ENCODE measurements at places on chromosomes 12 and 14.

GRCh38 chr12:18262514-18262913, 1.2 kb downstream of the PIK3C2G start:
- no peak for DNase-seq

GRCh38 chr14:68373847-68374444, 418.9 kb downstream of the ZFP36L1 start:
- DNase-seq: no peak

DNA sequence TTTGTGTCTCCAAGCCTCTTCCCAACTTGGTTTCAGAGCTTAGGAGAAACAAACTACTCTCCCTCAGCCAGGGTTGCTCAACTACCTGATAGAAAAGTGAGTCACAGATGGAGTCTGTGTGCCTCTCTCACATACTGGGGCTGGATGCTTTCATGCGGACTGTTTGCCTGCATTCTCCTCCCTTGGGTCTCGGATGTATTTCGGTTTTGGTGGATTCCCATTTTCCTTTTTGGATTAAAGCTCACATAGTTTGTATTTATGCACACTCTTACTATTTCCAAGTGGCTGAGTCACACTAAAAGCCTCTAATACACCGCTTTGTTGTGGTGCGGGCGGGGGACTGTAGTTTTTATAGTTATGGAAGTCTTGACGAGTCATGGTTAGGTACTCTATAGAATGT, 505.4 kb downstream of the LRFN5 start:
- no peak for DNase-seq

DNA sequence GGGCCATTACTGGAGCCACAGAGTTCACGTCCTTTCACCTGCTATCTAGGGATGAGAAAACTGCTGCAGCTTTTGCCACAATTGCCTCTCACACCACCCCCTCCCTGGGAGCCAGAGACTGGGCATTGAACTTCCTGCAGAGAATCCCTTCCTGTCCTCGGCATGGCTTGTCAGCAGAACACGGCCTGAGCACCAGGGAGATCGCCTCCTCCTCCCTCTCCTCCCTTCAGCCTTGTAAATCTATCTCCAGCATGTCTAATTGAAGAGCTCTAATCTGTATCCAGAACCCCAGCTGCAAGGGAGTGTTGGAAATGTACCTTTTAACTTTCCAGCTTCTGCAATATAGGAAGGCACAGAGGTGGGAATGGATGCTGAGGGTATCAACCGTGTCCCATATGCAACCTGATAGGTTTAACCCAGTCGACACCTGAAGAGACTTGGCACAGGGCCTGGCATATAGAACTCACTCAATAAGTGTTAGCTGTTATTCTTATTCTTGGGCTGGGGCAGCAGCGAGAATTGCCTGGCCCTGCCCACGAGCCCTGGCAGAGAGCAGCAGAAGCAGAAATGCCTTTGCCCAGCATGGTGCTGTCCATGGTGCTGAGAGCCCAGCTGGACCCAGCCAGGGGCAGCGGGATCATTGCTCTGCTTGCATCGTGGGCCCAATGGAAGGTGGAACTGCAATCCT, 26.8 kb downstream of the TMEM63C start:
- DNase-seq: peak; percentile 58

DNA sequence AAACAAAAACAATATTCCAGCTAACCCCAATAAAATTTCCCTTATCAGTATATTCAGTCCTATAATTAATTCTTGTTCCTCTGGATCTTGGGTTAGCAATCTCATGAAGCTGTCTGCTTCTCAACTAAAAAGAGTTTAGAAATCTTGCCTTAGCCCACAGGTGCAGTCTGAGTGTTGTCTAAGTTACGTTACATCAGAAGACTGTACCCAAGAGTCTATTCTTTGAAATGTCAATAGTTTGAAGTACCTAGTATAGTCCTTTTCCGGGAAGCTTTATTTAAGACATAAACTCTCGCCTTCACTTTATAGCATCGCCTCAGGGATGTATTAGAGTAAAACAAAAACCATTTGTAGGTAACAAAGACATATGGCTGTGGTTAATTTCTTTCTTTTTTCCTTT, 465.1 kb downstream of the FUT8 start:
- DNase-seq: no peak

GRCh38 chr12:92438641-92439419, 264.0 kb upstream of the PLEKHG7 start:
- no peak for DNase-seq

DNA sequence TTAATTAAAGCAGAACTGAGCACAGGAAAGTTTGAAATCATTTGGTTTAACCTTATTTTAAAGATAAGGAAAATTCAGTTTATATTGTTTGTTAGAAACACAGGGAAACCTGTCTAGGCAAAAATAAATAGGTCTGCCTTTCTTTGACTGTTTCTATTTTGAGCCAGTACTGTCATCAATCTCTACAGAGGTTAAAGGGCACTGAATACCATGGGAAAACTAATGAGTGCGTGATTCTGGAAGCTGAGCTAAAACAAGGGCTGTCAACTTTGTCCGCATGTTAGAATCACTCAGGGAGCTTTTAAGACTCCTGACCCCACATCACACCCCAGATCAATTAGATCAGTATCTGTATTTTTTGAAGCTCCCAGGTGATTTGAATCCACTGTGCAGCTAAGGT, 38.8 kb downstream of the NOPCHAP1 start:
- DNase-seq: no peak

DNA sequence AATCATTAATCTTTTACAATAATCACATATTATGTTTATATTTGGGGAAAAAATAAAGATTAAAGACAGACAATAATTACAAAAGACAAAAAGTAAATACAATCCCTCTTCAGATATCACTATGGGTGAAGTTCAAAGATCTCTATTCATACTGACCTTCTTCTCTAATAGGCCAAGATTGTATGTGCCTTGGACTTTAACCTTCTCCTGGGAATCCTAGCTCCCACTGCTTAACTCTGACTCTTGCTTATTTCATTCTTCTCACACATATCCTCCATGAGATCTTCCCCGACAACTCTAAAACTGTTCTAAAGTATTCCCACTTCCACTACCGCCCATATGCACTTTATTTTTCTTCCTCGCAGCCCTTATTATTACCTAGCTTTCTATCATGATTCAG, 83.8 kb downstream of the EEA1 start:
- no peak for DNase-seq

GRCh38 chr14:81829447-81829846, 295.8 kb upstream of the SEL1L start:
- no peak for DNase-seq

DNA sequence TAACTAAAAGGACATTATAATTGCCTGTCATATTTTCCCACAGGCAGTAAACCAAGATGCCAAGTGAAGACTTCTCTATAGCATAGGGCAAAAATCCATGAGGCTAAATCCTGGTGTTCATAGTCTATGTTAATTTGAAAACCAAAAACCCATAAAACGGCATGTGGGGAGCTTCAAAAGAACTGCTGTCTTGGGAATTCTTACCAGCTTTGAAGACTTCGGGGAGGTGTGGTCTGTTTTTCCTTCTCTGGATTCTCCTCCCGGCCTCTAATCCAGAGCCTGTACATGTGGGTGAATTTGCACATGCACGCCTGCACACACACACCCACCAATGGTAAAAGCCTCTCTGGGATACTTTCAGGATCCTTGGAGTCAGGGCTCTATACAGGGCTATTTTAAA, 61.9 kb upstream of the IFNG-AS1 start:
- no peak for DNase-seq

DNA sequence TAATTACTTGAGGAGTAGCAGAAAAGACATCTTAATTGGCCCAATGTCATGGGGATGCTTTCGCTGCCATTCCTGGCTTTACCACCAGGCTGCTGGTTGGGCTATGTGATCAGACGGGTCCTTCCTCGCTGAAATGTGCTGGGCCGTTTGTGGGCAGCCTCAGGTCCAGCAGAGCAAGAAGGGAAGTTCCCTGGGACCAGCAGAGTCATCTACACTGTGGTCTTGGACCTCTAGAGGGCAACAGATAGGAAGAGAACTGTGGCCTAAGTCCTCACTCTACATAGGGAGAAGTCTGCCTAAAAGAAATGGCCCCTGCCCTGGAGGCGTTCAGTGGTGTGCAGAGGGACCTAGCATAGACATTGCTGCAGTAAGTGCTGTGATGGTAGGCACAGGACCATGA, 10.9 kb downstream of the EVL start:
- DNase-seq: no peak

DNA sequence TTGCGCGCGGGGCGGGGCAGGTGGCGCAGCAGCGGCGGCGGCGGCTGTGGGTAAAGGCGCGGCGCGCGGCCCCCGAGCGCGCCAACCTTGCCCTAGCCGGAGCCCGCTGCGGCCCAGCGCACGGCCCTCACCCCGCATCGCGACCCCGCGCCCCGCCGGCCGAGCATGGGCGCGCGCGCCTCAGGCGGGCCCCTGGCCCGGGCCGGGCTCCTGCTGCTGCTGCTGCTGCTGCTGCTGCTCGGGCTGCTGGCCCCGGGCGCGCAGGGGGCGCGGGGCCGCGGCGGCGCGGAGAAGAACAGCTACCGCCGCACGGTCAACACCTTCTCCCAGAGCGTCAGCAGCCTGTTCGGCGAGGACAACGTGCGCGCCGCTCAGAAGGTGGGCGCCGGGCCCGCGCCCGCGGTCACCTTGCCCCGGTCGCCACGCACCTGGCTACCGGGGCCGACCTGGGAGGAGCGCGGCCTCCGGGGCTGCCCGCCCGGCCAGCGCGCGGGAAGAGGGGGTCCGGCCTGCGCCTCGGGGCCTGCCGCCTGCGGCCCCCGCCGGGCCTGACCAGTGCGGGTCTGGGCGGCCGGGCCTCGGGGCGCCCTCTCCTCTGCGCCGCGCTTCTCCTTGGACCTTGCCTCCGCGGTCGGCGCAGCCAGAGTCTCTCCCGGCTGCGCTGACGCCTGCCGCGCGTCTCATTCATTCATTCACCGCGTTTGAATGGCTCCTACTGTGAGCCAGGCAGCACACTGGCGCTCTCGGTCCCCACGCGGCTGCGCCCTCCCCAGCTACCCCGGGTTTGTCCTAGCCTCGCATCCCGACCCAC, at the start of gene BRI3BP:
TSS of gene BRI3BP (plus strand) at position 20 of the 811 bp plus-strand sequence. CDS start at position 166, 146 bp downstream.
- peak; percentile 77 for DNase-seq

GRCh38 chr14:76812093-76812421, 625 bp downstream of the ANGEL1 start:
- DNase-seq: no peak

DNA sequence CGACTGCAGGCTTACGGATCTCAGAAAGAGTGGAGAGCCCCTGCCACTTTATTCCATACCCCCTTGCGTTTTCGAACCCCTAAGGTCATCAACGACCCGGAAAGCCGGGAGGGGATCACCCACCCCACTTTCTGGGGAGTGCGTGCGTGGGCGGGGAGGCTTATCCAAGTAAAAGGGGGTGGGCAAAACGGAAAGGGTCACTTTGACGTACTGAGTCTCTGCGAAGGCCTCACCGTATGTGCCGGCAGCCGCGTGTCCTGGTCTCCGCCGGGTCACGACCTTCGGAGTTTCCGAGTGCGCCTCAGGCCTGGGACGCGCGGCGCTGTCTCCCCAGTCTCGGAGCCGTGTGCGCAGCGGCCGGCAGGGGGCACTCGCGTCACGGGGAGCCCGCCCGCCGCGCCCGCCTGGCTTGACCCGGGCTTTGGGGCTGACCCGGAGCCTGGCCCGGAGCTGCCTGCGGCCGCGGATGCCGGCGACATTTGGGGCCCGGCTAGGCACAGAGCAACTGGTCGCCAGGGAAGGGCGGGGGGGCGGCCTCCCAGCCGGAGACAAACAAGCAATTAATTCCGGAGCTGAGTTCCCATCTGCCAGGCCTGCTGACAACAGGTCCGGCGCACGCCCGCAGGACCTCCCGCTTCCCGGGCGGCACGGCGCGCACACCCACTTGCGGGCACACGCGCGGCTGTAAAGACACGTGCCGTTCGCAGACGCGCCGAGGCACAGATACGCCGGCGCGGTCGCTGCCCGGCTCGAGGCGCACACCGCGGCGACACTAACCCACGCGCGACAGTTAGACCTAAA, 890 bp upstream of the KIF26A start:
- DNase-seq: peak; percentile 86

DNA sequence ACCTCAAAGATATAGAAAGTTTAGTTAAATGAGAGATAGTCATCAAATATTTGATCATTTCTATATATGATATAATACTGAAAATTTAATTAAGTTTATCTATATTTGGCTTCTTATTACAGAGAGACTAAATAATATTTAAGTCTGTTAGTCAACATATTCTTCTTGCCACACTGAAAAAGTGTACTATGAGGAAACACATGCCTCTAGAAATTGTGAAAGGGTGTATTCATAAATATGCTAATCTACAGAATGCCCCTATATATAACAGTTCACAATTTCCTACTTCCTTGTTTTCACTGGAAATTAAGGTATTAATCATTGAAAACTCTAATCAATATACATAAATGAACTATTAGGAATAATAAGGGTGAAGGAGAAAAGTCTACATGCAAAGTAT, 31.4 kb upstream of the ETV6 start:
- no peak for DNase-seq

DNA sequence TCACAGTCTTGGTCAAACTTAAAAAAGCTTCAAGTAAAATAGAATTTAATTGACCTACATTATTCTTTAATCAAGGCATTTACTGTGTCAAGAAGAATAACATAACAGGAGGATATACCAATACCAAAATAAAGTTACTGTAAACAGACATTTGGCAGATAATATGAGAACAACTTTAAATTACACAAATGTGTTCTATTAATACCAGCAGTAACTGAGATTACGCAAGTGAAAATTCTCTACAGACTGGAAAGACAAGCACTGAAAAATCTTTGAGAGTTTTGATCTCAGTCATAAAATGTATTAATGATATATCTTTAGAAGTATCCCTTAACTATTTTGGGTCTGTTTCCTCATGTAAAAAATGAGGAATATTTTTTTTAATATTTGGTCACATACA, 169.2 kb upstream of the SOX5 start:
- DNase-seq: no peak

GRCh38 chr14:68968721-68969120, 10.4 kb downstream of the ACTN1 start:
- DNase-seq: no peak

- no peak for DNase-seq
These were observed 3.5 kb downstream of the ACRBP start for GRCh38 chr12:6643569-6644256.

GRCh38 chr14:22977684-22978486, 4.5 kb downstream of the AJUBA start:
- peak; percentile 37 for DNase-seq

- DNase-seq: no peak
These were observed 161.7 kb downstream of the TMX1 start for GRCh38 chr14:51401756-51402155.

DNA sequence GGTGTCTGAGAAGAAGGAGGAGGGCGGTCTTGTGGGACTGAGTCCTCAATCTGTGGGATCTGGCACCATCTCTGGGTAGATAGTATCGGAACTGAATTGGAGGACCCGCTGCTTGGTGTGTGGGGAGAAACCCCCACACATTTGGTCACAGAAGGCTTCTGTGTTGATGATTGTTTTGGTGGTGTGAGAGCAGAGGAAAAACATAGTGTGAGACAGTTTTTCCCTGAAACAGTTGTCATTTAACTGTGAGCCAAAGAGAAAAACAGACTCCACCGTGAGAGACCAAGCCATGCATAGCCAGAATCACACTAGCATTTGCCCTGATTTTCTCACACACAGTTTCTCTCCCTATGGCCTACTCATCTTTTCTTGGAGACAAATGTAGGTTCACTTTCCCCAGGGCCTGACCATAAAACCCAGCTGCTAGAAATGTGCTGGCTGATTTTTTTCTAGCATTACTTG, 91.4 kb upstream of the FLRT2 start:
- DNase-seq: no peak

- no peak for DNase-seq
These were observed 17.5 kb downstream of the CHPT1 start for GRCh38 chr12:101714877-101715444.

GRCh38 chr12:52537101-52537500, 15.8 kb downstream of the KRT71 start:
- no peak for DNase-seq
